ENCODE measurements at places on chromosomes 4 and X.

- DNase-seq = no peak
Measured at GRCh38 chr4:86011117-86011516, 348.7 kb downstream of the MAPK10 start.

- no peak for DNase-seq
Measured at GRCh38 chrX:150361777-150362351, 1.3 kb upstream of the MAMLD1 start.

- no peak for DNase-seq
Measured at GRCh38 chr4:25843340-25844097, 19.3 kb downstream of the SEL1L3 start.

DNA sequence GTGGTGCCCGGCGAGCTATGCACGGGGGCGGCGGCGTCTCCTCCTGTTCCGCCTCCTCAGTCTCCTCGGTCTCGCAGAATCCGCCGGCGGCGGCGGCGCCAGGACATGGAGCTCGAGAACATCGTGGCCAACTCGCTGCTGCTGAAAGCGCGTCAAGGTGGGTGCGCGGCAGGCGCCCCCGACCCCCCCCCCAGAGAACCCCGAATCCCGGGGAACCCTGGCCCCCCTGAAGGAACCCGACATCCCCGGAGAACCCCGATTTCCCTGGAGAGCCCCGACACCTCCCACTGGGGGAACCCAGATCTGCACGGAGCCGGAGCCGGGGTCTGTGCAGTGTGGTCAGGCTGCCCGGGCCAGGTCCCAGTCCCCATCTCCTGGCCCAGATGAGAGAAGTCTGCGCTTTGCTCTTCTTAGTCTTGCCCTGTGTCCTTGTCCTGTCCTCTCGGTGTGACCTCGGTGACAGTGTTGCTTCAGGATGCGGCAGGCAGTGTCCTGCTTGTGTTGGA lies 648 bp downstream of the GRK4 start:
- no peak for DNase-seq

- no peak for DNase-seq
Measured at GRCh38 chrX:133530960-133531359, 115.7 kb upstream of the GPC4 start.

GRCh38 chrX:137575596-137576255 lies 9.8 kb downstream of the ZIC3 start:
- no peak for DNase-seq

GRCh38 chr4:152340818-152341217 lies 195.1 kb downstream of the FBXW7 start:
- DNase-seq = no peak

- no peak for DNase-seq
Measured at GRCh38 chr4:2400841-2401609, 17.4 kb downstream of the ZFYVE28 start.

GRCh38 chrX:152989292-152989658 lies 4.6 kb downstream of the PNMA5 start:
- no peak for DNase-seq

DNA sequence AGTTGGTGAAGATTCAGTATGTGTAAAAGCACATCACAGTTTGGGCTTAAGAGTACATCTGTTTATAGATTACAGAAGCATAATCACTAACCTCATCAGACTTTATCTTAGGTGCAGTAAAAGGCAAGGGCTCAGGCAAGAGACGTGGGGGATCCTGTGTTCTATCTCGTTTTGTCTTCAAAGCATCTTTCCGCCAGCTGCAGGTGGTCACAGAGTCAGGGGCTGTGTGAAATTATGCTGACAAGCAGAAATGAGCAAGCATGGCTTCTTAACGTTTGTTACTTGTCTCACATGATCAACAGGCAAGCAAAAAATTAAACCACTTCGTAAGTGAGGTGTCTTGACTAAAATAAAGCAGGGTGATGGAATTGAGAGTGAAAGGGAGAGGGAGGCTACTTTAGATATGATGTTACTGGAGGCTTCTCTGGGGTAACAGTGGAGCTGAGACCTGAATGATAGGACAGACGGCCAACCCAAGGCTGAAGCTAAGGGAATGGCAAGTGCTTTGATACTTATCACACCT lies 1.4 kb upstream of the TEC start:
- no peak for DNase-seq

DNA sequence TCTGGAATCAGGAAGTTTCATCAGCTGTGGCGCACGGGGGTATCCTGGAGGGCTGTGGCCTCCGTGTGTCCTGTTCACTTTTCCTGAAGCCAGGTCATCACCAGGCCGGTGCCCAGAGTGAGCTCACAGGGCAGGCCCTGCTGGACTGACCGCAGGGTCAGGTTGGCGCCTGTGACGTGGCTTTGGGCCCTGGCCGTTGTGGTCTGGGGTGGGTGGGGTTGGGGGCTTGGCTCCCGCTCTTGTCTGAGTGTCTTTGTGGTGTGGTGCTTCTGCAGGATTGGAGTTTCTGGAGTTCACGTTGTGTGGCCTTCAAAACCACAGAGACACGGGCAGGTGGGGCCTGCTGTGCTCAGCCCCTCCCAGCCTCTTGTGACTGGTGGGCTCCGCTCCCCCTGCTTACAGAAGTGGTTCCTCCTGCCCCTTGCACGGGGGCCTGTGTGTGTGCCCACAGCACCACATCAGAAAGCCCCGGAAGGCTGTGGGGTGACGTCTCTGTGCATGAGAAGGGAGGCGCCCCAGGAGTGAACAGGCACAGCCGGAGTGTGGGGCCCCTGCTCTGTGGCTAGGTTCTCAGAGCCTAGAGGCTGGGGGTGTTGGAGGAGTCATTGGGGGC lies 9.5 kb downstream of the RGS12 start:
- DNase-seq = no peak

DNA sequence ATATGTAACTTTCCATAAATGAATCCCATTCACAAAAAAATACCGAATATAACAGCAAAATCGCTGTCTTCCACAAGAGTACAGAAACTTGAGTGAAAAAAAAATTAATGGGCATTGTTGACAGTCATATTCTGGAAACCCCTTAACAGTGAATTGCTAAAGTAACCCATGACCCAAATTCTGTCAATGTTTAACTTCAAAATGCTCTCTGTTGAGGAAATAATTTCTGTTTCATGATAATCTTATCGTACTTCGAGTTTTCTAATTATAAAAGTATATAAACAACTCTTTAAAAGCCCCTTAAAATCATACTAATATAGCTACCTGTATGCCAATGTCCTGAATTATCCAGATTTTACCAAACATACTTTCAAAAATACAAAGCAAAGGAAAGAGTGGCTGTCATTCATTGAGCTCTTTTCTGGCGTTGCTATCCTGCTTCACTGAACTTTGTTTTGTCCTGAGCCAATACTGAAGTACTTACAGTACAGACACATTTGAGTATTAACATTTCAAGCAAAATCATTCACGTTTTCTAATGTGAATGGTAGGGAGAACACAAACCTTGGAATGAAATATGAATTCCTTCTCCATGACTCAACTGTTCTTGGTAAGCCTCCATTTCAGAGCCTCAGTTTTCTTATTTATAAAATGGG lies 2.4 kb downstream of the XAGE3 start:
- no peak for DNase-seq

GRCh38 chrX:137428221-137428661 lies 137.7 kb upstream of the ZIC3 start:
- no peak for DNase-seq

DNA sequence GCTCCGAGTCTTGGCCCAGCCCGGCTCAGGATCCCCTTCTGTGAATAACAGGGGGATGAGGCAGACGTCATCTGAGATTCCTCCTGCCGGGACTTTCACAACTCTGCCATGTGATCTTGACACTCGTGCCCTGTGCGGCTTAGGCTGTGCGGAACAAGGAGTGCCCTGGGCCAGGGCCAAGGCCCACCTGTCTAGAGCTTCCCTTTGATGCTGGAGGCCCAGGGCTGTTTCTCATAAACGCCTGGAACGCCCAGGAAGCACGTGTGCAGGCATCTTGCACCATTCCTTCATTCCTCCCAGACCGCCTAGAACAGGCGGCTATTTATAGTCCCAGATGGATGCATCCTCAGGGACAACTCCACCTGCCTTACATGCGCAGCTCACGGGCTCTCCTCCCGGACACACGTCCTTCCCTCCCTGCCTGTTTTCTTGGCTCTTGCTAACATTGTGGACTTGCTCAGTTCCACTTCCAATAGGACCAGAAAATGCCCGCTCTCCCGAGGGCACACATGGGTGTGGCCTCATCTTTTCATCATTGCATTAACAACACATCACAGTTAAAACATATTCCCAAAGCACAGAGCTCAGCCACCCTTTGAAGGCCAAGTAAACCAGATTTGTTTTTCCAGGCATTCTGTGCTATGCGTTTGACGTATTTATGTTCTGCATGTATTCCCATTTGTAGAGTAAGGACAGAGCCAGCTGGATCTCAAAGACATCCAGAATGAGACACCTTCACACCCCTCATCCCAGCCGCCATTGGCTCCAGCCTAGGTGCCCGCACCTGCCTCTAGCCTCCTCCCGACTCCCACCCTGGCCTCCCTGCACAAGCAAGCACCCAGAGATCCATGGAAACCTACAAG lies 57.2 kb downstream of the ABLIM2 start:
- no peak for DNase-seq

GRCh38 chr4:16000708-16001483 lies 37.9 kb upstream of the FGFBP2 start:
- DNase-seq = no peak

DNA sequence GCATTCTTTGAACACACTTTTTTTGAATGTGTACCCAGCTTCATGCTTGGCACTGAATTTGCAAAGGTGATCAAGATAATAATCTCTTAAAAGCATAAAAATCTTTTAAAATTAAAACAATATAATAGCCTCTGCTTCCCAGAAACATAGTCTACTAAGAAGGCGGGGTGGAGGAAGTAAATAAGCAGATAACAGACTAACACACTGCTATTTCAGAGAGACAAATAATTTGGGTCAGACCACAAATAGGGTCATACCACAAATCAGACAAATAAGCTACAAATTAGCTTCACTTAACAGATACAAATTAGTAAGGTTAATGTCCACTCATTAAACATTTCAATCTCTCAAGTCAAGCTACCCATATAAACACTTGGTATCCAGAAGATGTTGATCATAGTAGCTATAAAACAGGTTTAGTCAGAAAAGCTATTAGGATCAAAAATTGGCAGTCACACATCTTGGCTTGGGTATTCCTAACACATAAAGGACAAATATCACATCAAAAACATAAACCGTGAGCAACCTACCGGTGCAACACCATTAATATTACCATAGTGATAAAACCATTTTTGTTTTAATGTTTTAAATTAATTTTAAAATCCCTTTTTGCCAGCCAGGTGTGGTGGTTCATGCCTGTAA lies 47.3 kb downstream of the PPP3CA start:
- DNase-seq = no peak

DNA sequence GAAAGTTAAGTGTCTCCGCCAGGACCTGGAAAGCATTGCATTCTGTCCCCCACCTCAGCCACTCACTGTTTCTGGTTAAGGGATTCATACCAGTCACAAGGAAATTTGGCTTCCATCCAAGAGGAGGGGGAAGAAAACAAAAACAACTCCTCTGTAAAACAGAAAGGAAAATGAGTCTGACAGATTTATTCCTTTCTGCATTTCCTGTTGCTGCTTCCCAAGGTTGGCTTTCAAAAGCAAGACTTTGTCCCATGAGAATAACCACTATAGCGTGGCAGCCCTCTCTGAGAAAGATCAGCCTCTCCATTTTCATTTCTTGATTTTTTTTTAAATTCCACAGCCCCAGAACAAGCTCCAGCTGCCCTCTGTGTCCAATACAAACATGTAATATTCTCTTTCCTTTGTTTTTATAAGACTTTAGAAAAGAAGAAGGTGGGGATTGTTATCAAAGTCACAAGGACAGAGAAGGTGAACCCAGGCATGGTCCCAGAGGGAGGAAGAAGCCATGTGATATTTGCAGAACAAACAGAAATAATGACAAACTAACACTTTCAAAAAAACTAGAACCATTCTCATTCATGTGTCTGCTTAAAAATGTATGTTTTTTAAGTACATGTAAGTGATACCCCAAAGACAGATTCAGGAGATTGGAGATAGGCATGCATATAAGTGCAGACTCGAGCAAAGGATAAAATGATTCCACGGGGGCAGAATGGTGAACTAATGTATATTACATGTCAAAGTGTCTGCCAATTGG lies 90.7 kb upstream of the DCLK2 start:
- no peak for DNase-seq

- no peak for DNase-seq
Measured at GRCh38 chrX:147788641-147789350, 122.9 kb upstream of the FMR1 start.

GRCh38 chrX:119218198-119218597 lies 17.9 kb upstream of the PGRMC1 start:
- DNase-seq = no peak

- DNase-seq = no peak
Measured at GRCh38 chr4:138975225-138975624, 40.4 kb upstream of the NOCT start.

- no peak for DNase-seq
Measured at GRCh38 chr4:65670331-65671031, at the start of gene EPHA5. Gene EPHA5, minus strand, starts transcription at chr4:65670489. Its CDS starts 747 bp downstream, at chr4:65669742.

- no peak for DNase-seq
Measured at GRCh38 chr4:140944572-140944971, 188.4 kb upstream of the TBC1D9 start.

Data from GDM1 (cell line).